ENCODE measurements at places on chromosomes 1 and 21.

DNA sequence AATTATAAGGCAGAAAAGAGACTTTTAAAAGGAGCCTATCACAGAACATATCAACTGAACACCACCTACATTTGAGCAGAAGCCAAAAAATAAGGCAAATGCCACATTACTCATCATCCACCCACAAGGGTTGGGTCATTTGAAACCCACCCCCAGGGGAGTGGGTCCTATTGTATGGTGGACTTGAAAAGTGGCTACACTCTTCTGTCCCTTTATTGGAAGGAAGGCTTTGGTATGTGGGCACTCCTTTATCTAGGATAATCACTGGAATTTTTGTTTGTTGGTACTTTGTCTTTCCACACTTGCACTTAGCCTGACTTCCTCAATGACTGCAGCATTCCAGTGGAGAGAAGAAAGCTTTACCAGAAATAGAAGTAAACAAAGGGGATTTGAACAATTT is 157.2 kb upstream of the COL11A1 start:
- no peak for DNase-seq

DNA sequence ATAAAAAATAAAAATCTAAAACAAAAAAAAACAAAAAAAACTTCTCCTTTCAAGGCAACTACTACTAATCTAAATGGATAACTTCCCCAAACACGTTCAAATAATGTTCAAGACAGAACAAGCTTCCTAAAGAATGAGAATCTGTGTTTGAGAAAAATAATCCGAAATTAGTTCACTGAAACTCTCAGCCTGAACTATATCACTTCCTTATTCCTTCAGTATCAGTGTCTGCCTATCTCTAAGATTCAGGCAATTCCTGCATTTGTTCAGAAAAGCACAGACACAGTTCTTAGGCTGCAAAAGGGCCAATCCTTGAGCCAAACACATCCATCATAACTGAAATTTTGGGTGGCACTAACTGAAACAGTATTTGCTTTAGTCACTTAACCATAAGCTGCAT is 22.4 kb downstream of the DSTYK start:
- no peak for DNase-seq

DNA sequence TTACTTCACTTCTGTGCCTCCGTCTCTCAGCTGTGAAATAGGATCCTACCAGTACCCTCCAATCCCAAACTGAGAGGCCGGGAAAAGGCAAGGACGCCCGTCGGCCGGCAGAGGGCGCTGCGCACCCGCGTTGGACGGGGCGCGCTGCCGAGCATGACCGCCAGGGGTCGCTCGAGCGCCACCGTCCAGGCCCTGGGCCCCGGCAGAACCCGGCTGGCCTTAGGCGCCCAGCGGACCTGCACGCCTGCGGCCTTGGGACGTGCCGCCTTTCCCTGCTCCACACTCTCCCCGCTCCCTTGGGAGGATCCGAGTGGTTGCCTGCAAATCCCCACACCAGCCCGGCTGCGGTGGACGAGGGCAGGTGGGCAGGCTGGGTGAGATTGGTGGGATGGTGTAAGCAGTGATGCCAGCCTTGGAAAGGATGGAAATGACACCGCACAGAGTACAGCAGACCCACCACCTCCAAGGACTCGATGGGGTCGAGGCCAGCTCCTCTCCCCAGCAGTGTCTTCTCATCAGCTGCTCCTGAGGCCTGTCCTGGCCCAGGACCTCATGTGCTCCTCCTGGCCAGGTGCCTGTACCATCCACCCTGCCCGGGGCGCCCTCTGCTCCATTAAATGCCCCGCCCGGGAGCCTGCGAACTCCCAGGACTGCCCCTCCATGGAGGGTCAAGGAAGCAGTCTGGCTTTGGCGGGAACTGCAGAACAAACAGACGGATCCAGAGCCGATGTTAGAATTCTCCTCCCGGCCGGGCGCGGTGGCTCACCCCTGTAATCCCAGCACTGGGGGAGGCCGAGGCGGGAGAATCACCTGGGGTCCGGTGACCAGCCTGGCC is 47.4 kb upstream of the LBR start:
- DNase-seq: peak; percentile 28

DNA sequence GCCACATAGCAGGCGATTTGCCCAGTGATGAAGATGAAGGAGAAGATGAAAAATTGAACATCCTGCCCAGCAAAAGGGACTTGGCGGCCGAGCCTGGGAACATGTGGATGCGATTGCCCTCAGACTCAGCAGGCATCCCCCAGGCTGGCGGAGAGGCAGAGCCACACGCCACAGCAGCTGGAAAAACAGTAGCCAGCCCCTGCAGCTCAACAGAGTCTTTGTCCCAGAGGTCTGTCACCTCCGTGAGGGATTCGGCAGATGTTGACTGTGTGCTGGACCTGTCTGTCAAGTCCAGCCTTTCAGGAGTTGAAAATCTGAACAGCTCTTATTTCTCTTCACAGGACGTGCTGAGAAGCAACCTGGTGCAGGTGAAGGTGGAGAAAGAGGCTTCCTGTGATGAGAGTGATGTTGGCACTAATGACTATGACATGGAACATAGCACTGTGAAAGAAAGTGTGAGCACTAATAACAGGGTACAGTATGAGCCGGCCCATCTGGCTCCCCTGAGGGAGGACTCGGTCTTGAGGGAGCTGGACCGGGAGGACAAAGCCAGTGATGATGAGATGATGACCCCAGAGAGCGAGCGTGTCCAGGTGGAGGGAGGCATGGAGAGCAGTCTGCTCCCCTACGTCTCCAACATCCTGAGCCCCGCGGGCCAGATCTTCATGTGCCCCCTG is 3.3 kb downstream of the ZBTB18 start:
- peak; percentile 68 for DNase-seq

DNA sequence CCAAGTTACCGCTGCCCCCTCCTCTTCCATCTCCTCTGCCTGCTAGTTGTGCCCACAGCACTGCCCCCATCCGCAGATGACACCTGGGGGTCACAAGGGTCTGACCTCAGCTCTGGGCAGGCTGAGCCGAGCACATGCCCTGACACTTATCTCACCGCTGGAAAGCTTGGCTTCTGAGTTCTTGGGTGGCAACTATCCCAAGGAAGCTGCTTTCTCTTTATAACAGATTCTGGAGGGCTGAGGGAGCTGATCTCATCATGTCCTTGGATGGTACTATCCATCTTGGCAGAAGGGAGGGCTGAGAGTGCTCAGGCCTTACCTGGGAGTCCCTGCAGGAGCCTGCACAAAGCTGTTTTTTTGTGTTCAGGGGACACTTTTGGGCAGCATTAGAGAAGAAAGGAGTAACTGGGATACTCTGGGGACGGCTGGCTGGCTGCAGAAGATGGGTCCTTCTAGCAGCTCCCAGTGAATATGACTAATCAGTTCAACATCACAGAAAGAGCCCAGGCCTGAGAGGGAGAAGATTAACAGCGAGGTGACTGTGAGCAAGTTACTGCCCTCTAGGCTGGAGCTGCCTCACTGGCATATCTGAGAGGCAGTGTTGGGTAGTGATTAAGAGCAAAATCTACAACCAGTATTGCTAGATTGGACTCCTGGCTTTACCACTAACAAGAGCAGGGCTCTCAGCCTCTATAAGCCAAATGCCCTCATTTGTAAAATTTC is 71.6 kb downstream of the PLXNA2 start:
- peak; percentile 65 for DNase-seq

DNA sequence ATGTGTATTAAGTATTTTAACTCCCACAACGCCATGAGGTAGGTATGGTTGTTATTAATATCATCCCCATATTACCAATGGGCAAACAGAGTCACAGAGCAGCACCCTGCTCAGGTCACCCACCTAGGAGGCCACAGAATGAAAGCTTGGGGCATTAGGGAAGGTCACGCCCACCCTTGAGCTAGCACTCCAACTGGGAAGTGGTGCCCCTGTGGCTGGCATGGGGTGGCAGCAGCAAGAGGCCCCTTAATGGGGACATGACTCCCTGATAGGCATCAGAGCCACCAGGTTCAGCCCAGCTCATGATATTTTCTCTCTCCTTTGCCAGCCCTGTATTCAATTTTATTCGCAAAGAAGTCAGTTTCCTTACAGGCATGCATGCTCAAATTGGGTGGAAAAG is 90.6 kb downstream of the DMRTB1 start:
- no peak for DNase-seq
